ENCODE measurements at places on chromosomes 4 and X.

- no peak for DNase-seq
Observed at GRCh38 chr4:76296286-76296820, 10.2 kb upstream of the STBD1 start.

- no peak for DNase-seq
Observed at GRCh38 chr4:29852537-29852936, 867.6 kb upstream of the PCDH7 start.

- DNase-seq = no peak
Observed at GRCh38 chr4:55865228-55865806, 11.9 kb downstream of the EXOC1 start.

GRCh38 chr4:972651-973424 lies 531 bp downstream of the DGKQ start:
- DNase-seq = no peak

DNA sequence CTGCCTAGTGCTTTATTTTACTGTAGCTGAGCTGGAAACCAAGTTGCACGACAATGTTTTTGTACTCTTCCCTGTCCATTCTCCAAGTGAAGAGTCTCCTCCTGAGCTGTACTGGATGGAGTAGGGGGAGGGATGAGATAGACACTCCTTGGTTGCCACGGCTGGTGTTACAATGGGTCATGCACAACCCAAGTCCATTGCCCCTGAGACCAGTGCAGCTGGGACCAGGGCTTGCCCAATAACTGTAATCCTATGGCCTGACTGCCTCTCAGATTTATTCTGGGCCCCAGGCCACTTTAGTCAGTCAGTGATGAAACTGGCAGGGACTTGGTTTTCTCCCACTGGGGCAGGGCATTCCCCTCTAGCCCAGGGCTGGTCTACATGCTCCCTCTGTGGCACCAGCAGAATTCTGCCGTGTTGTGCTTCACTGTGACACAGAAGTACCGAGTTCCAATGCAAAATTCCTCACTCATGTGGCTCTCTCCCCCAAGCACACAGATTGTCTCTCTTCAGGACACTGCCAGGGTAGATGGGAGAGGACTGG lies 203.3 kb upstream of the PCDH18 start:
- no peak for DNase-seq

DNA sequence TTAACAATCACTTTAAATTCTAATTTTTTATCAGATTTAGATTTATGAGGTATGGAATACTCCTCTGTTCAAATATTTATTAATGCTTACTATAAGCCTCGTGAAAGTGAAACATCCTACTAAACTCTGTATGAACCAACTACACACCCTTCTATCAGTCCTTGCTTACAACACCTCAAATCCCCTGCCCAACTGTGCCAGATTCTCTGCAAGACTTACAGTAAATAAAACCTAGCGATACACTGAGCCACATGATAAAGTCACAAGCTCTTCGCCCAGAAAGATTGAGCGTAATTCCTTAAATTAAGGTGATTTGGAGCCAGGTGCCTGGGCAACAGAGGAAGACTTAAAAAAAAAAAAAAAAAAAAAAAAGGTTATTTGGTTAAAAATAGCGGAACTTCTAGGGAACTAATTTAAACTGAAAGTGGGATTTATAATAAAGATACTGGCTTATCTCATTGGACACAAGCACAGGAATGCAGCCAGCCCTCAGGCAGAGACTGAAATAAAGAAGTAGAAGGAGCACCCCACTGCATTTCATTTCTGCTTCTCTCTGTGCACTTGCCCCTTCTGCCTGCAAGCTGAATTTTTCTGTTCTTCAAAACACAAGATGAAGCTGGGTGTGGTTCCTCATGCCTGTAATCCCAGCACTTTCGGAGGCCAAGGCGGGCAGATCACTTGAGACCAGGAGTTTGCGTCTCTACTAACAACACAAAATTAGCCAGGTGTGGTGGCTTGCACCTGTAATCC lies 17.5 kb upstream of the C4orf36 start:
- no peak for DNase-seq

Data from DMS79 treated with DMSO at 0.1 percent for 48 hours (cell line).